EH (cell line): ENCODE measurements at places on chromosomes 6 and 20.

- DNase-seq = no peak
These were observed 630.6 kb downstream of the GRIK2 start for GRCh38 chr6:102023977-102024657.

DNA sequence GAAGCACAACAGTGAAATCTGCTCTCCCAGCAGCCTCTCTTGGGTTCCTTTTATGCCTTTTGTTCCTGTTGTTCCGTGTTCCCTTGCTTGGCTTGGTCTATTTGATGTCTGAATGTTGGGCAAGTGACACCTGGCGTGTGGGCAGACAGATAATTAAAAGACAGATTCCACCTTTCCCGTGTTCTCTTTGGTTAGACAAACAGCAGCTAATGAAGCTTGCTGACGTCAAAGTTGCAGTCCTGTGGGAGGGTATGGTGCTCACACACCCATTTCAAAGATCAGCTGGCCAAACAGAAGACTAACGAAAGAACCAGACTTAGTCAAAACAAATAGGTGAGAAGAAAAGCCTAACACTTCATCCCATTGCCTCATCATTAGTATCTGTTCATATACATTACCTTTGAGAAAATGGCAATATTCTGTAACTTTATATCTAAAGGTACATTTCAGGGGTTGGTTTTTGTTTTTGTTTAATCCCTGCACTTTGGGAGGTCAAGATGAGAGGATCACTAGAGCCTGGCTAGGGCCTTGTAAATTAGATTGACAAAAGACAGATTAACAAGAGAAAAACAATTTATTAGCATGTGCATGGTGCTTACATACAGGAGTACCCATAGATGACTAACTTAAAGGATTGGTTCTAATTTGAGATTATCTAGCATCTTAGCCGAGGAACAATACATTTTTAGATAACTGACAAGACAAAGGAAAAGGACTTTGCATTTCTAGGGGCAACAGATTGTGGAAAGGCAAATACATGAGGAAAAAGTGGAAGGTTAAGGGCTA, 48.9 kb upstream of the TNFRSF21 start:
- DNase-seq = no peak

DNA sequence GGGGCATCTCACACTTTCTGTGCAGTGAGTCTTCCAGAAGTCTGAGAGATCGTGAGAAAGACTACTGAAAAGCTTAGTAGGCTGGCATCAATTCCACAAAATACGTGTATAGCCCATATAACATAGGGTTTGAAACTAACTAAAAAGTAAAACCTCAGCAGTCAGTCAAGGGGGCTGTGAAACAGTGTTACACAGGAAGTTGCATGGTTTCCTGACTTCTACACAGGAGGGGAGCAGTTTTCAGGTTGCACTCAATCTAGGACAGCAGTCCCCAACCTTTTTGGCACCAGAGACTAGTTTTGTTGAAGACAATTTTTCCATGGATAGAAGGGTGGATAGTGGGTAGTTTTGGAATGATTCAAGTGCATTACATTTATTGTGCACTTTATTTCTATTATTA, 4.7 kb upstream of the LY86 start:
- no peak for DNase-seq

DNA sequence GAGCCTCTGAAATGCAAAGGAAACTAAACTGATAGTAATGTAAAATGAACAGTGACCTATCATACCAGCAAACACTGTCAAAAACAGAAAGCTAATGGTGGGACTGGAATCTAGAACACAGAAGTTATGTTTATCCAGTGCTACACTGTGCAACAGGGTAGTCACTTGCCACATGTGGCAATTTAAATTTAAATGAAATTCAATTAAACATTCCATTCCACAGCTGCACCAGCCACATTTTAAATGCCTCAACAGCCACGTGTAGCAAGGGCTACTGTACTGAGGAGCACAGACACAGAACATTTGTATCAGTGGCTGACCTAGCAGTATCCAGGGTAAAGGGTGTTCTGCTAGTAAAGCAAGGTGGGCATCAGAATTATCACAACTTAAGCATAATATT, 5.6 kb upstream of the POLR1H start:
- no peak for DNase-seq

DNA sequence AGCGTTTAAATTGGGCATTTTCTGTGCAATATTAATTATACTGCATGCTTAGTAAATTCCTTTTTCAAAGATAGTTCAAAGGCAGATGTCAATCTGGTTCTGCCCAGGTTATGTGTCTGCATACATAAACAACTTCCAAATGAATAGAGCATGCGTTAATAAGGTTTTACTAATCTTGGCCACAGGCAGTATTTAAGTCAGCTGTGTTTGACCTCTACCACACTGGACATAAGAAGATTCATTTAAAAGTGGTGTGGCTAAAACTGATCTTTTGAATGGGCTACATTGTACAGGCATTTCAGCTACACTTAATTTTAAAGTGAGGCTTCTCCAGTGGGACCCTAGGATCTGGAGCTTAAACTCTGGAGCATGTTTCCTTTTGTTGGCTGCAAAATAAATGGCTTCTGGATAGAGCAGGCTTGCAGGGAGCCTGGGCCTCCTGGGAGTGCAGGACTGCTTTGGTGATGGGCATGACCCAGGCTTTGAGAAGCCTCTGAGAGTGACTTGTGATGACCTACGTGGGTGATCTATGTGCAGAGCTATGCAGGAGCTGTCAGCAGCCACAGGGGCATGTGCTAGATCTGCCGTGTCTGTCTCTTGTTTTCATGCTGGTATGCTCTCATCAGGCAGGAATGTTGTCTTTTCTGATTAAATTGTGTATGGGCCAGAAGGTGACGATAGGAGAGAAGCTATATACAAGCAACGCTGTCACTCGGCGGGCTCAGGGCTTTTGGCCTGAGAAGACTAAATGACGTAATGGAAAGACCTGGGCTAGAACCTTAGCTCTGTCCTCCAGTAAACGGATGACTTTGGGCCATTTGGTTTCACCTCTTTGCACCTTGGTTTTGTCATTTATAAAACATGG, 331.2 kb downstream of the QKI start:
- peak; percentile 98 for DNase-seq

DNA sequence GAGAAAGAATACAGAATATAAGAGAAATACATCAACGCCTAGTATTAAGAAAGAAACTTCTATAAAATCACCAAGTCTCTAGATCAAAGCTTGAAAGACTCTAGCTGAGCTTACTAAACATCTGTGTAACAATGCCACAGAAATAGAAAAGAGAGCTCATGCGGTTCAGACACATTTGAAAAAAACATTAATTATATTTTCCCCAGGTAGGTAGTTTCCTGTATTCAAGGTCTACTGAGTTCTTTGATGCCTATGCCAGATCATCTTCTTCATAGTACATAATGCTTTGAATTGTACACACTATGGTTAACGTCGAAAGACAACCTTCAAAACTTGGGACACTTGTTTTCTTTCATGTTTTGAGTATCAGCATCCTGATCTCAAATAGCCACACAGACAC, 11.3 kb downstream of the MOXD1 start:
- DNase-seq = no peak

DNA sequence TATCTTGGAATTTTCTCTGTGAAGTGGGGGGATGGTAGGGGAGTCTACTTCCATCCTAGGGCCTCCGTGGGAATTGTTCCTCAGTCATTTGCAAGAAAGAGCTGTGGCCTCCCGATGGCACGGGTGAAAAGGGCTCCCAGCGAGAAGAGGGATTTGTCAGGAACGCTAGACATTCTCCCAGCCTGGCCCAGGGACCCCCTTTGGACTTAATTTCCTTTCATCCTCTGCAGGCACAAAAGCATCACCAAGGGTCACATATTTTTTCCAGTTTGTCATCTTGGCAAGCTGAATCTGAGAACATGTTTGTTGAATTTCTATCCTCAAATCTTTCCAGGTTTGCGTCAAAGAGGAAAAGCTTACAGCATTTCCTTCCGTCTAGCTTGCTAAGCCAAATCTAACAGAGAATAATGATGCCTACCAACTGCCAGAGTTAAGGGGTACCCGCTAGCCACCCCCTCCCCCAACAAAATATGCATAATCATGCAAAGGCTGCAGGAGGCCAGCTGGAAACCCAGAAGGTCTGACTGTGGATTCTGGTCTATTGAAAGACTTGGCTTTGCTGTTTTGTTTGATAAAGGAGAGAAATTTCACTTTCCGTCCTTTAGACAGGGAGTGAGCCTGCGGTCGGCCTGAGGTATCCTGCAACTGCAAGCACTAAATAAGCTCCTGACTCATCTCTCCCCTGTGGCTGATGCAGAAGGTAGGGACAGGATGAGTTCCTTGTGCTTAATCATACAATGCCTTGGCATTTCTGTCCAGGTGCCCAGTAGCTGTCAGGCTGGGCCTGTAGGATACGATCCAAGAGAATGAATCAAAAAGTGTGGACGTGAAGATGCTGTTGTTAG, 23.1 kb downstream of the PSMG4 start:
- DNase-seq = peak; percentile 82

- no peak for DNase-seq
These were observed 404.1 kb downstream of the LMBRD1 start for GRCh38 chr6:69392745-69393144.

GRCh38 chr6:128078276-128078675, 177.4 kb upstream of the THEMIS start:
- no peak for DNase-seq

GRCh38 chr20:62755817-62756724, 40.2 kb upstream of the MRGBP start:
- DNase-seq = no peak

- no peak for DNase-seq
These were observed 50.0 kb upstream of the EZR start for GRCh38 chr6:158868890-158869825.

GRCh38 chr6:56580271-56580670, 62.4 kb downstream of the DST start:
- peak; percentile 29 for DNase-seq

GRCh38 chr6:121823437-121823851, 388.0 kb downstream of the GJA1 start:
- DNase-seq = peak; percentile 80

- no peak for DNase-seq
These were observed 839 bp upstream of the HRH3 start for GRCh38 chr20:62220666-62221568.

- DNase-seq = peak; percentile 91
These were observed 97.2 kb upstream of the MAP7 start for GRCh38 chr6:136647363-136647852.

GRCh38 chr6:10763006-10763405, 15.4 kb downstream of the TMEM14B start:
- DNase-seq = no peak

DNA sequence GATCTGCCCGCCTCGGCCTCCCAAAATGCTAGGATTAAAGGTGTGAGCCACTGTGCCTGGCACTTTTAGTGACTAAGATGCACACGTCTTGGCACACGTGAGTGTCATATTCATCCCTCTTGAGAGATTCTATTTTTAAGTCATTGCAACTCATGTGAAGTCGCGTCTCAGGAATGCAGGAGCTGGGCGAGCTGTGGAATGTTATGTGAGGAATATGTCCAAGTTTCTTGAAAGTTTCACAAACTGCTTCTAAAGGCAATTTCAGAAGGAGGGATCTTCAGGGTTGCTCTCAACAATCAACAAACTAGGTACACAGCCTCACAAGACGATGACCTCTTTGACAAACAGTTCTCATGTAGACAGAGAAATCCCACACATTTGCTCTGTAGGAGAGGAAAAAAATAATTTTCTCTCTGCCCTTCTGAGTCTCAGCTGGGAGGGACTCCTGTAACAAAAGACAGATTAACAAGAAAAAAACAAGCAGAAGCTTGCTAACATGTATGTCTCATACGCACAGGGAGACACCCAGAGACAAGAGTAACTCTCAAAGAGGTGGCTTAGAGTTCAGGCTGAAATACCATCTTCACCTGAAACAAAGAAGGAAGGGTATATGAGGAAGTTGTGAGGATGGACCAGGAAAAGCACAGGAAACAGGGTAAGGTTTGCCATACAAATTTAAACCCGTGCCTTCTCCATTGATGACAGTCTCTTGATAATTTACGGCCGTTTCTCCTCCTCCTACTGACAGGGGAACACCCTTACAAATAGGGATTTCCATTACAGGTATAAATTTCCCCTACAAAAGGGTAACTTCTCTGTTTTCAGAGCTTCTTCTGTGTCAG, 45.3 kb upstream of the FAM50B start:
- peak; percentile 97 for DNase-seq

- DNase-seq = no peak
These were observed 4.3 kb upstream of the RFX6 start for GRCh38 chr6:116872771-116873170.

DNA sequence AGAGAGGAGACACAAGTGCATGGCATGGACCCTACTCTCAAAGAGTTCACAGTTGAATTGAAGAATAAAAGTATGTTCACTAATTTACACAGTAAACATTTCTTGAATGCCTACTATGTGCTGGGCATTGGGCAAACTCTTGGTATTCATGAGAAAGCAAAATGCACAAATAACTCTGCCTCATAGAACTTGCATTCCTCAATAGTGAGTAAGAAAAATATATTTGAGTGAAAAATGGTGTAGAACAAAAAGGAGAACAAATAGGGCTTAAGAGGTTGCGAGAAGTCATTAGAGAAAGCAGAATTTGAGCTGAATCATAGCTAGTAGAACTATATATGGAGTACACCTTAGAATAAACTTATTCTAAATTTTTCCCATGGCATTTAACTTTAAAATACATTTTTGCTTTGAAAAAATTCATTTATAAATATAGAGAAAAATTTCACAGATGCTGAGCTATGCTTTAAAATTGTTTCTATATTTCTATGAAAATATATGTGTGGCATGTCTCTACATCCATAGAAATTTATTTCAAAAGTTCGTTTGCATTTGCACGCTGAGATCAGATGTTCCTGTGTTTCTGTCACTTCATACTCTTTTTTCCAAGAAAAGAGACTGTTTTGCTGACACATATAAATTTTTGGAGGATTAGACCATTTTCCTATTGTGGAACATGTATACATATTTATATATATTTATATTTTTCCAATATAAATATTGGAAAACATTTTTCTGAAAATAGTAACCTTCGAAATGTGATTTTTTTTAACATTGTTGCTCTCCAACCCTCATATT, 236.1 kb downstream of the KCNQ5 start:
- DNase-seq = peak; percentile 63
